ENCODE measurements at places on chromosomes 1 and 21.

DNA sequence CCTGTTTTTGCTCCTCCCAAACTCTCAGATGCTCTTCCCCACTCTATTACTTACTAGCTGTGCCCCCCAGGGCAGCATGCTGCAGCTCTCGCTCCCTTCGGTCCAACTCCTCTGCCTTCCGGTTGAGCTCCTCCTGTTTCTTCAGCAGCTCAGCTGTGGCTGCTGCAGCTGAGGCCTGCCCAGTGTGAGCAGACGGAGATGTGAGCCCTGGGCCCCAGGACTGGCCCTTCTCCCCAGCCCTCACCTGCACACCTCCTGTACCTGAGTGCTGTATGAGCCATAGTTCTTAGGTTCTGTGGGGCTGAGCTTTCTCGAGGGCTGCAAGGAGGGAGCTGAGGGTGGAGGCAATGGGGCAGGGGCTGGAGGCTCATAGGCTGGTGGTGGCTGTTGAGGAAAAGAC is 1.9 kb downstream of the SCAMP3 start:
- no peak for DNase-seq

- DNase-seq = no peak
Measured at GRCh38 chr1:11516961-11517635, 38.1 kb downstream of the DISP3 start.

- DNase-seq = no peak
Measured at GRCh38 chr21:16908077-16908476, 604.8 kb upstream of the CXADR start.

DNA sequence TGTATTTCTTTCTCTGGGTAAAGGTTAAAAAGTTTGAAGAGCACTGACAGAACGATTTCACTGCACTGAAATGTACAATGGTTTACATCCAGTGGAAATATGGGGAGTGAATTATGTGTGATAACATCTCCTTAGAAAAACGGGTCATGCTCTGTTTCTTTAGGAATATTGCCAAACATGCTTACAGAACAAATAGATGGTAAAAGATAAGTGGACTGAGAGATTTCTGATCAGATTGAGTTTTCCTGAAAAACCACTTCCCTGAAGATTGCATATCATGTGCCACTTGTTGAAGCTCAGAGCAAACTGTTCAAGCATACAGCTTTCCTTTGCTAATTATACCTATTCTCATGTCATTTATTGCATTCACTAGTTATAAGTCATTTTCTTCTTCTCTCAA is 29.9 kb upstream of the DISP1 start:
- DNase-seq = no peak

DNA sequence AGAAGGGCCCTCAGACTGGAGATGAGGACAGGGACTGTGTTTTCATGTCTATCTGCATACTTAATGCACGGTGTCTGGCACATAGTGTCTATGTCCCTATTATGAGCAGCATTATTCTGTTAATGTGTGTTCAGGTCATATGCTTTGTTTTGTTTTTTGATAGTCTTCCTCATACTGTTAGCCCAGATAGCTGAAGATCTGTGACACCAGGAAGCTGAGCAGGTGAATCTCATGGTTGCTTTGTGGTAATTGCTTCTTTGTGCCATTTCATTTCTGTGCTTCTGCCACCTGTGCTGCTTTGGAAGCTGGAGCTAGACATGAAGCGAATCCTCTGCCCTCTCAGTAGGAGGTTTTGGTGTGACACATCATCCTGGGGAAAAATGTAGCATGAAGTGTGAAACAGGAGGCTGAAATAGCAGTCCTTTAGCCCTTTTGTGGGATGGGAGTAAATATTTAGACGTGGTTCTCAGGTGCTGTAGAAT is 15.8 kb downstream of the SMAP2 start:
- DNase-seq = no peak

DNA sequence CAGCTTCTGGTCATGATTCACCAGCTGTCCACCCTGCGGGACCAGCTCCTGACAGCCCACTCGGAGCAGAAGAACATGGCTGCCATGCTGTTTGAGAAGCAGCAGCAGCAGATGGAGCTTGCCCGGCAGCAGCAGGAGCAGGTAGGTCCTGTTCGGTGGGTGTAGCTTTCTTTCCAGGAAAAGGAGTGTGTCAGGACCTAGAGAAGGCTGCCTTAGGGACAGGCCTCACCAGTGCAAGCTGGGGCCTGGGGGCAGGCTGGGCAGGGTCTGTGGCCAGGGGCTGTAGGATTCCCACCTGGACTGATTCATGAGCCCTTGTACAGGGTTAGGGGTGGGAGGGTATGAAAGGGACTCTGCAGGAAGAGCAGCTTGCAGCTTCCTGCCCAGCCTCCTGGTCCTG is 35.3 kb downstream of the ETNK2 start:
- no peak for DNase-seq
